Activated CD4-positive, alpha-beta T cell treated with anti-CD3 and anti-CD28 coated beads, Interleukin-2, amount 10 ng/mL, durations not matched to agents 7 days and 5 days (primary cell): ENCODE measurements at places on chromosomes 16 and 17.

- no peak for DNase-seq
Observed at GRCh38 chr16:82824408-82824807, 197.6 kb downstream of the CDH13 start.

DNA sequence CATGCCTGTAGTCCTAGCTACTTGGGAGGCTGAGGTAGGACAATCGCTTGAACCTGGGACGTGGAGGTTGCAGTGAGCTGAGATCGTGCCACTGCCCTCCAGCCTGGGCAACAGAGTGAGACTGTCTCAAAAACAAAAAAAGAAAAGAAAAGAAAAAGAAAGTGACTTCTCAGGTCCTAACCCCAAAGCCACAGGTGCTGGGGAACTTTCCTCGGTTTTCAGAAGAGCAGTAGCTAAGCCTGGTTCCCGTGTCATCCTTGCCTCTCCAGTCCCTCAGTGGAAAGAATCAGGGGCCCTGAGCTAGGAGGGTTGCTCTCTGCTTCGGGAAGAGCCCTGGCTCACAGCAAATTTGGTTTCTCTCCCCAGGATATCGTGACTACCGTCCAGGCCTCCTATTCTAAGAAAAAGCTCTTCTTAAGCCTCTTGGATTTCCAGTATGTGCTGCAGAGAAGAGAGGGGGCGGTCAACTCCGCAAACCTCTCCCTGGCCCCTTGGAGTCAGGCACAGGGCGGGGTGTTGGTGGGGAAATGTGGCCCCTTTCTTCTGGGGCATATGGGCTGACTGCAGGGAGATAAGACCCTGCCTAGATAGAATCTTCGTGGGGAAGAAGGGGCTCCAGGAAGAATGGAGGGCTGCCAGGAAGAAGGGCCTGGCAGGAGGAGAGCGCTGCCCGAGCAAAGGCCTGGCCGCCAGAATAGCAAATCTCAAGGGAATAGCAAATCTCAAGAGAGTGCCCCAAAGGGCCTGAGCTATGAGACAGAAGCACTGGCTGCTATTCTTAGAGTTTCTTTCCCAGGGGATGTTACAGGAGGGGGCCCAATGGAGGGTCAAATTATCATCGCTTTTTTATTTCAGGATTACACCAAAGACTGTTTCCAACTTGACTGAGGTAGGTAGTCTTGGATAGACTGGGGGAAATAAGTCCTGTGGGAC, 8.3 kb upstream of the NLRC5 start:
- DNase-seq = no peak

DNA sequence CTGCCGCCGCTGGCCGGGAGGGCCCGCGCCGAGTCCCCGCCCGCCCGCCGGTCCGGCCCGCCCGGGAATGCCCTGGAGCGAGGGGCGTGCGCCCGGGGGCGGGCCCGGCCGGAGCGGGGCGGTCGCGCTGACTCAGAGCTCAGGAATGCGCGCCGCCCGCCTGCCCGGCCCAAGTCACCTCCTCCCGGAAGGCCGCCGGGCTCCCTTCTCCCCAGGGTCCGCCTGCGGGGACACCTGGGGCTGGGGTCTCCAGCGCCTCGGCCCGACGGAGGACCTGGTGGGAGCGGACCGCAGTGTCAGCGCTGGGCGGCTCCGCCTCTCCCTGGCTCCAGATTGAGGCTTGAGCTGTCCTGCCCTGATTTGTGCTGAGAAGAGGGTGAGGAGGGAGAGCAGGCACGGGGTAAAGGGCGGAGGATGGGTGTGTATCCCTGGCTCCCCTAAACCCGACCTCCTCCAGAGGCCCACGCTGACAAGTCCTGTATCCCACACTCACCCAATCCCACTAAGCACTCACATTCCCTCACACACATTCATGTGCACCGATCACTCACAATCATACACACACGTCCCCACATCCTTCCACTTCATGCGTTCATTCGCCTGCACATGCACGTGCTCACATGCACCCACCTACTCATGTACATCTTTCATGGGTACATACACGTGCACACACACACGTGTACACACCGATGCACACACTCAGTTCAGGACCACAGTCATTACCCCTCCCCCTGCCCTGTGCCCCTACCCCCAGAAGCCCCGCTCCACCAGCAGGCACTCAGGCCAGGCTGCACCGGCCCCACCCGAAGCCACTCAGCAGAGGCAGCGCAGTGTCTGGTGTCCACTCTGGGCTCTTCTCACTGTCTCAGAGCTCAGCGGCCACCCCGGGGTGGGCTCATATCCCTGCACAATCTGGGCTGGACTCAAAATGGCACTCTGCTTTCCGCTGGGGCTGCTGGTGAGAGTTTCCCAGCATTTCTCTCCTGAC, at the start of gene RHBDF1:
RHBDF1 (minus strand) TSS at position 71 of the 988 bp plus-strand sequence. CDS start 7,616 bp downstream, outside the sequence.
- no peak for DNase-seq

DNA sequence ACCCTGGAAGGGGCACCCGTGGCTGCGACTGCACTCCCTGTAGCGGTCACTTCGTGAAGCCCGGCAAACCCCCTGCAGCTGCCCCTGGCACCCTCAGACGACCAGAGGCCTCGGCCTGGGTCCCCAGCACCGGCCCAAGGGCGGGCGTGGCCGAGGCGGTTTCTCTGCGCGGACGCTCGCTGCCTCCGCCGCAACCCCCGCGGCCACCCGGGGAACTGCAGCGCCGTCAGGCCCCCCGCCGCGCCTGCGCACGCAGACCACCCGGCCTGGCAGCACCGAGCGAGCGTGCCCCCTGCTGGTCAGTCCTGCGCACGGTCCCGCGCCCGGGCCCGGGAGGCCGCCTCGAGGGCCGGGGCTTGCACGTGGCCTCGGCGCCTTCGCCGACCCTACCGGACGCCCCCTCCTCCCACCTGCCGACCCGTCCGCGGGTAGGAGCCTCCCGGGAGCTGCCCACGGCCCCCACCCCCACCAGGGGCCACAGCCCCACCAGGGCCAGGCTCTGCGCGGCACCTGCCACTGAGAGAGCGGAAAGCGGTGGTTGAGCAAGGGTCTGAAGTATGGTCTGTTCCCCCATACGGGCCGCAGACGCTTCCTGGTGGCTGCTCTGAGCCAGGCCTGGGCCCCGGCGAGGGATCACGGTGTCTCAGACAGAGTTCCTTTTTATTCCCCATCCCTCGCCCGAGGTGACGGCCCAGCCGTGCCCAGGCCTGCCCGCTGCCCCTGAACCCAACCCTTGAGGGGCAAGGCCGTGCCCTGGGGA, 11.5 kb upstream of the HS3ST6 start:
- DNase-seq = peak; percentile 89

DNA sequence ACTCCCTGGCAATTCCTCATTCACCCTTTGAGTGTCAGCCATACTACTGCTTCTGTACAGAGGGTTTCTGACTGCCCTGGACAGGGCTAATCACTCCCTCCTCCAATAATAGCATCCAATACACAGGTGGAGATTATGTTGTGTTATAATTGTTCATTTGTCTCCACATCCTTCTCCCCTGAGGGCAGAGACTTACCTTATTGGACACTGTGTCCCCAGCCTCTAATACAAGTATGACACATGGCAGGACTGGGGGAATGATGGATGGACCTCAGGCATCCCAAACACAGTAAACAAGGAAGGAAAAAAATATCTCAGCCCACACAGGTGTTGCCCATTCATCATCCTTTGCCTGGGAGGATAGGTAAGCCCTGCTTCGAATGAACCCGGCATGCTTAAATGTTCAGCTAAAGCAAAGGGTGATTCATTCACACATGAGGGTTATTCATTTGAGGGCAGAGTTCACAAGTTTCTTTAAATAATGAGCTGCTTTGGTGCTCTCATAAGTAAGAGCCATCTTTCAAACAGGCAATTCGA, 34.8 kb downstream of the MMD start:
- no peak for DNase-seq

DNA sequence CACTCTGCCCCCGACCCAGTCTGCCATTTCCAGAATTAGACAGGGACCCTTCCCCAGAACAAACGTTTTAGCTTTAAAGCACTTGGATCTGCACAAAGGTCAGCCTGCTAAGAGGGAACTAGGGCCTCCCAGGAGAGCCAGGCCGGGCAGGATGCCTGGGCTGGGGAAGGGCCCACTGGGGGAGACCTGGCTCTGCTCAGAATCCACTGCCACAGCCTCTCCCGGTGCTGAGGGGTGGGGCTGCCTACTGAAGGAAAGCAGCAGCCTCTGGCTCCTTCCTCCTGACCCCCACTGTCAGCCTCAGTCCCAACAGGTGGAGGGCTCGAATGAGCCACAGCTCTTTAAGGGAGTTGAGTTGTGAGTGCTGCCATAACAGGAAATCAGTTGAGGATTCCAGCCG, 1.7 kb downstream of the YBX2 start:
- DNase-seq = no peak

GRCh38 chr17:72274614-72275013, 153.8 kb downstream of the SOX9 start:
- DNase-seq = no peak

DNA sequence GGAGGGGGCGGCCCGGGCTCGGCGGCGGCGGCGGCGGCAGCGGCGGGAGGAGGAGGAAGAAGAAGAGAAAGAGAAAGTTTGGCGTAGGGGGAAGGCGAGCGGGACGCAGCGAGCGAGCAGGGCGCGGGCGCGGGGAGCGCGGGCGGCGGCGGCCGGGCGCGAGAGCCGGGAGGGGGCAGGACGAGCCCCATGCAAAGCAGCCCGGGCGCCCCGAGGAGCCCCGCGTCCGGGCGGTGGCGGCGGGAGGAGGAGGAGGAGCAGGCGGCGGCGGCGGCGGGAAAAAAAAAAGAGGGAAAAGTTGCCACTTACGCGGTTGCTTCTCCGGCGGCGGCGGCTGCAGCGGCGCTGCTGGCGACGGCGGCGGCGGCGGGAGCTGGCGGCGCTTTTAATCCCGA, 10.3 kb upstream of the ZFHX3 start:
- peak; percentile 31 for DNase-seq

- peak; percentile 61 for DNase-seq
Observed at GRCh38 chr17:17836818-17837379, at the start of gene SREBF1. SREBF1 (minus strand) TSS chr17:17836986; CDS start chr17:17836817, 169 bp downstream.

GRCh38 chr16:49411121-49411970, 37.7 kb downstream of the C16orf78 start:
- DNase-seq = no peak

GRCh38 chr16:80802138-80802537, 2.3 kb downstream of the CDYL2 start:
- DNase-seq = no peak

DNA sequence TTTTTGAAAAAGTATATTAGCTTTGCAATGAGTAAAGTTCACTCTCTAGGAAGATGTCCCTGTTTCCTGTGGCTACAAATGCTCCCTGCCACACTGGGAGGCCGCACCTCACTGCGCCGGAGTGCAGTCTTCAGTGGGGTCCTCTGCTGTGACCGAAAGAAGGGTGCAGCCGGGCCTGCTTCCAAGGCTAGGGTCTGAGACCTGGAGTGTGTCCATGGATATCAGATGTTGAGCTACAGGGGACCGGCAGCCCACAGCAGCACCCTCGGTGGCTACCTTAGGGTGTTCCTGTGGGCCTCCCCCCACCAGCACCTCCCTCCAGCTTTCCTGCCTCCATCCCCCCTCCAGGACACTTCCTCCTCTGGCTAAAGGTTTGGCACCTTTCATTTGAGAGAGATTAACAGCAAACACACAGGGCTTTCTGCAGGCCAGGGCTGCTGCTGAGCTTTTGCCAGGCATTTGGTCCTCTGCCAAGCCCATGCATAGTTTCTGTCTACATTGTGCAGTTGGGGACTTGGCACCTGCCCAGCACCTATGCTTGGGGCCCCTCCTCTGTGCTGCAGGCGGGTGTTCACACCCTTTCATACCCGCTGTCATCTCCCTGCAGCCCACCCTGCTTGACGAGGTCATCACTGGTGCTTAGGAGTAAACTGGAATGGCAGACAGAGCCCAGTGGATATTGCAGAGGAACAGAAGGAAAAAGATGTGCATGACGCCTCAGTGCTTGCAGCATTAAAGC, 33.8 kb upstream of the CRISPLD2 start:
- no peak for DNase-seq

GRCh38 chr16:70267516-70267915, 15.8 kb upstream of the EXOSC6 start:
- no peak for DNase-seq

DNA sequence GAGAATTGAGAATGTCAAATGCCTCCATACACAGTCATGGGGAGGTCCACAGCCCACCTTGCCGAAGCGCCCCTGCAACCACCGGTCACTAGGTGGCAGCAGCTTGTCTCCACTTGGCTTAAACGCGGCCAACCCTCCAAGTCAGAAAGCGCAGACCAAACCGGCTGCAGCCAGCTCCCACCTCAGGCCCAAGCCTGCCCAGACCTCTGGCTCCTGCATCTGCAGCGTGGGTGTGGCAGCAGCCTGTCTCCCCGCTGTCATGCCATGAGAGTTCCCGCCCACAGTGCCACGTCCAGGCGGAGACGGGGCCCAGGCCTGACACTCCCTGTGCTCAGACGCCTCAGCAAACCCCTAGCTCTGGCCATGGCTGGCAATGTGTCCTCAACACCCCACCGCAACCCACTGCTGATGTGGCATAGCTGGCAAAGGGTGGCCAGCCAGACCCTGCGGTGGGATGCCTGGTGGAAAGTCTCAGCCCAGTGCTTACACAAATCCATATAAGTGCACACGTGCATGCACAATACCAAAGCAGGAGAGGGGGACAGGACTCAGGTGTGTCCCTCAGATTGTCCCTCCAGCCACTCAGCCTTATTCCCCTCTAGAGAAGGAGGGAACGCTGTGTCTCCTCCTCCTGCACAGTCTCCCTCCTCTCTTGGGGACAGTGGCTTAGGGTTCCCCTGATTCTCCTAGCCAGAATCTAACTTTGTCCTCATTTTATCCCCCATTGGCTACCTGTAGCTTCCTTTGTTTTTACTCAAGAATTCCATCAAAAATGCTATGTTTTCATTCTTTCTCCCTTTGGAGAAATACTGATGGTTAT, 10.9 kb downstream of the COPZ2 start:
- peak; percentile 79 for DNase-seq

GRCh38 chr17:68670967-68671693, 70.0 kb upstream of the FAM20A start:
- DNase-seq = no peak

DNA sequence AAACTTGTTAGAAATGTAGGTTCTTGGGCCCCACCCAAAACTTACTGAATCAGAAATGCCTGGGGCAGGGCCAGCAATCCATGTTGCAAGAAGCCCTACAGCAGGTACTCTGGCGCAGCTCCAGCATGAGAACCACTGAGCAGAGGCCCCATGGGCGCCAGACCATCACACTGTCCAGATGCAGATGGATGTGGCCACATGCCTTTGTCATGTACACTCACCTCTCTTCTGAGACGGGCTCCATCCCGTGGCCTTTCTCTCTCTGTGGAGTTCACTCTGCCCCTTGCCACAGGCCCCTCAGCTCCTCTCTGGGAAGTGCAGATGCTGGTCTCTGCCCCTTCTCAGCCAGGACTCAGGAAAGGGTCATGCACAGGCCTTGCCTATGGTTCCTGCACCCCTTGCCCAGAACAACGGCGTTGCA, 2.3 kb upstream of the CCNF start:
- DNase-seq = no peak

DNA sequence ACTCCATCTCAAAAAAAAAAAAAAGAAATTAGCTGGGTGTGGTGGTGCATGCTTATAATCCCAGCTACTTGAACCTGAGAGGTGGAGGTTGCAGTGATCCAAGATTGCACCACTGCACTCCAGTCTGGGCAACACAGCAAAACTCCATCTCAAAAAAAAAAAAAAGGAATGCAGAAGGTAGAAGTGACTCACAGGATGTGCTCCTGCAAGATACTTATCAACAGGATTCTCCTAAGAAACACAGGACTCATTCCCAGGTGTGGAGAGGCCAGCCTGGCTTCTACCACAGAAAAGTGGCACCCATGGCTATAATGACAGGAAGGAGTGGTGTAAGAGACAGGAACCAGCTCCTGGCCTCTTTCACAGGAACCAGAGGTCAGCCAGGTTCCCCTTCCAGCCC, 13.8 kb downstream of the ELMO3 start:
- no peak for DNase-seq
